ENCODE measurements at places on chromosomes 11 and 22.

DNA sequence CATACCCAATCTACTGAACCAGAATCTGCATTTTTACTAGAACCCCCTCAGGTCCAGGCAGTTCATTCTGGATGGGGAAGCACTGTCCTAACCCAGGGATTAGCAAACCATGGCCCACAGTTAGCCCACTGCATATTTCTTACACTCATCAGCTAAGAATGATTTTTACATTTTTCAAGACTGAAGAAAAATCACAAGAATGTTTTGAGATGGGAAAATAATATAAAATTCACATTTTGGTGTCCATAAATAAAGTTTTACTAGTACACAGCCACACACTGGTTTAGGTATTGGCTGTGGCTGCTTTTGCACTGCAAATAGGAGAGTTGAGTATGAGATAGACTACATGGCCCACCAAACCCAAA lies 59.4 kb downstream of the PPFIBP2 start:
- DNase-seq = no peak

- no peak for DNase-seq
Observed at GRCh38 chr11:38305682-38306081, 1707.6 kb upstream of the RAG2 start.

DNA sequence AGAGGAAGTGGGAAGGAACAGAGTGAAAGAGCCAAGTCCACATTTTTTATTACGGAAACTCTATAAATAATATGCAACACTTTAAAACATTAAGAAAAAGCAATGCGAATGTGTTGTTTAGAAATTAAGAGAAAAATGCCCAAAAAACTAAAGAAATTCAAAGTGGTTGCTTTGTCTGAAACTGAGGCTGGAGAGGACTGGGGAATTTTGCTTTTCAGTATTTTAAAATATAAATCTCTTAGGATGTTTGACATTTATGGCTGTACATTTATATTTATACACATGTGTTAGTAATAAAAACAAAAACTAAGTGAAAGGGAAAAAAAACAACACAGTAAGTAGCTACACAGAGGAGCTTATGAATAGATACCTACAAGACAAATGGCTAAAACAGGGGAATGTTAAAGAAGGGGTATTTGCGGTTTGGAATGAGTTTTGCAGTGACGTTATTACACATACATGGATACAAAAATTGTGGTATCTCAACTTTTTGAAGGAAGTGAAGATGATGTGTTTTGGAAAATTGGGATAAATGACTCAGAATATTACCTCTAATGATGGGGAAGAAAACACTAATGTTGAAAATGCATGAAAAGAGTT lies 97.0 kb upstream of the DRD2 start:
- DNase-seq = no peak

DNA sequence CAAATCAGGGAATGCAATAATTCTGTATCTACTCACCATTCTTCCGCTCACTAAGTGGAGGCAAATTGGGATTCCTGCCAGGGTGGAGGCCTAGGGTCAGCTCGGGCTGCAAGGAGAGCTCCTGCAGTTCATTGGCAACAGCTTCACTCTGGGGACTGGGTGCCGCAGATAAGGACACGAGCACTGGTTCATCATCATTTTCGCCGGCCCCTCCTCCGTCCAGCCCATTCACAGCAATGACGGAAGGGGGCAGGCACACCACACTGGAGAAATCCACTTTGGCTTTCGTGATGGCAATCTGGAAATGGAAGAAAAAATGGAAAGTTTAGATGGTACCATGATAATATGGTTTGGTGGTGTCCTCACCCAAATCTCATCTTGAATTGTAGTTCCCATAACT lies 84.4 kb downstream of the MRTFA start:
- no peak for DNase-seq

GRCh38 chr11:13674799-13675509 lies 6.5 kb downstream of the FAR1 start:
- no peak for DNase-seq

GRCh38 chr11:120613264-120614226 lies 102.0 kb downstream of the GRIK4 start:
- no peak for DNase-seq

GRCh38 chr11:32960553-32961164 lies 55.0 kb upstream of the DEPDC7 start:
- no peak for DNase-seq

DNA sequence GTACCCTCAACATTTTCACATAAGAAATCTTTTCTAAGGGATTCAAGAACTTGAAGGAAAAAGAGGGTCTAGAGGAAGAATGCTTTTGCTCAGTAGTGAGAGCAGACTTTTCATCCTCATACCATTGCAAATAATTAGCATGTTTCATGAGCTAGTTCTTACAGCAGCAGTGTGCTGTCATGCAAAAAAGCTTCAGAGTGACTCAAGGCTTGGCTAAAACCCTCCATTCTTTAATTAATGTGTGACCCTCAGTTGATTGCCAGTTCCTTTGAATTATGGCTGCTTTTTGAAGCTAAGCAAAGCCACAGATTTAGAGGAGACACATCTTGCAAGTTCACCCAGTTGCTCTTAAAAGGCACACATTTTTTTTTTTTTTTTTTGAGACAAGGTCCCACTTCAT lies 36.6 kb upstream of the PCF11 start:
- DNase-seq = no peak

- no peak for DNase-seq
Observed at GRCh38 chr11:133277886-133278285, 254.4 kb downstream of the OPCML start.

DNA sequence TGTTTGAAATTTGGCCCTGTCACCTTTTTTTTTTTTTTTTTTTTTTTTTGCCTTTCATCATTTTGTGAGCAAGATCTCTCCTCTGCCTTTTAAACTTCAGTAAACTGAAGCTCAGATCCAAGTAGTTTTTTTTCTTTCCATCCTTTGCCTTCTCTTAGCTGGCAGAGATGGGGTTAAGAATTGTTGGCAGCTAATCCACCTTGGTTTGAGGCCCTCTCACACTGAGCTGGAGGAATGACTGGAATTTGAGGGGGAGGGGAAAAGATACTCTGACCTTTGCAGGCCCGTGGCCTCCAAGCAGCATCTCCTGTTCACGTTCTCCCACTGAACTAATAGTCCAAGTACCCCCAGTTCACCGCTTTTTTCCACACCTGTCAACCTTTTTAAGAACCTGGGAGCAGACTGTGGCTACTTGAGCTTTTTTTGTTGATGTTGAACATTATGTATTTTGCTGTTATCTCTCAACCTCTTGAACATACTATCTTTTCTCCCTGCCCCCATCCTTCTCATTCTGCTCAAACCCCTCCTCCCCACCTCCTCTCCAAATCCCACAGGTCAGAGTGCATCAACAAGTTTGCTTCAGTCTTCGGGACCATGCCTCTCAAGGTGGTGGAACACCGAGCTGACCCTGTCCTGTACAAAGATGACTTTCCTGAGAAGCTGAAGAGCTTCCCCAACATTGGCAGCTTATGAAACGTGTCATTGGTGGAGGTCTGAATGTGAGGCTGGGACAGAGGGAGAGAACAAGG lies 66.2 kb downstream of the ALX4 start:
- no peak for DNase-seq

DNA sequence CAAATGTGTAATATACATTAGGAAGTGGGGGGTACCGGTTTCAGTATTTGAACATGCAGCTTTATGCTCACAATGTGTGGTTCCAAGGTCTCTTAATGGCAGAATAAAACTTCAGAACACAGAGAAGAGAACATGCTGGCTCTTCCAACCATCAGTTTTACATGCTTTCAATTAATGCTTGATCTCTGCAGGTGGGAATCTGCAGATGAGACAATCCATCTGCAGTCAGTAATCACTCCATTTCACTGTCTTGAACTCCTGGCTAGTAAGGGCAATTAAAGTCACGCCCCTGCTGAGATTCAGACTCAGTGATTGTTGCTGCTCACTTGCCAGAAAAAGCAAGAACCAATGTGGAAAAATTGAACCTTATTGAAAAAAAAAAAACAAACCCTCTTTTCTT lies 945.7 kb downstream of the DLG2 start:
- DNase-seq = no peak

DNA sequence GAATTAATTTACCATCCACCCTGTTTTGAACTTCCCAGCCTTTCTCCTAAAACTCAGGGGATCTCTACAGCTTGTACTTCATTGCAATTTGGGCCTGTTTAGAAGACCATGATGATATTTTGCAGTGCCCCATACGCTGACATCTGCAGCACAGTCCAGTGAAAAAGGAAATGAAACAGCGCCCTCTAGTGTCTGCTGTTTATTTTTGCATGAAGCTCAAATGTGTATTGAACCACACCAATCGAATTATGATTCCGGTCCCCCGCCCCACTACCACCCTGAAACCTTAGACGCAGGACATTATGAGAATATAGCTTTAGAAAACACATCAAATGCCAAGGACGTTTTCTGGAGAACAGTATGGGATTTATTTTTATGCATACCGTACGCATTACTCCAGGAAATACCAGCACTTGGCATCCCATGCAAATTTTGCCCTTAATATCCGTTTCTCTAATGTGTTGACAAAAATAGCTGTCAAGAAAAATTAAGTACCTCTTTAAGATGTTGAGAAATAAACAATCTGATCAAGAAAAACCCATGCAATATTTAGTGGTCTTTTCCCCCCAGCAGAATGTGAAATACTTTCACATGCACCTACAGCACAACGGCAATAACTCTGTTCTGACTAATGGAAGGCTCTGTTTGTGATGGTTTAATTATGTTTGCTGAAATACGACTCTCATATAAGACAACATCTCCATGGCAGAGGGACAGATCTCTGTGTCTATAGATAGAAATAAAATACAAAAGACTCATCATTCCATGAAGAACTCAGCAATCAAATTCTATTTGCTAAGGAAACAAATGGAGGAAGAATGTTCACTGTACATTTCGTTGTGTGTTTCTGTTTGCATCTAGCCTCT lies 93.9 kb downstream of the TECTA start:
- peak; percentile 47 for DNase-seq

DNA sequence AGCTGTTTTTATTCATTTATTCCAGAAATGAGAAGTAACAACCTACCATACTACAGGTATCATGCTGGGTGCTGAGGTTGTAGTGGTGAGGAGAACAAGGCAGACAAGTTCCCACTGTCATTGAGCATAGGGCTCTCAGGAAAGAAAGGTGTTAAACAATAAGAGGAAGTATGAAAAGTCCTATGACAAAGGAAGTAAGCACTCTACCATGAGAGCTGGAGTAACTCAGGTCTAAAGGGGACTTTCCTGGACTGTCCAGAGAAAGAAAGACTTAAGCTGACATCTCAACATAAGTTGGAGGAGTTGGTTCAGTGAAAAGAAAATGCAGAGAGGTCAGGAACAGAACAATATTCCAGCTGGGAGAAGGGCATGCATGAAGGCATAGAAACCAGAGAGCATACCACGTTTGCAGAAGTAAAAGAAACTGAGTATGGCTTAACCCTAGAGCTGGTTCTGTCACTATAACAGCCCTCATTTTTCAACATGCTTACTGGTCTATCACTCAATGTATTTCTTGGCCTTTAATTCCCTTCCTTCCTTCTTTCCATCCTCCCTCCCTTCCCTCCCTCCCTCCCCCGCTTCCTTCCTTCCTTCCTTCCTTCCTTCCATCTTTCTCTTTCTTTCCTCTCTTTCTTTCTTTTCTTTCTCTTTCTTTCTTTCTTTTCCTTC lies 137.8 kb upstream of the BDNF start:
- DNase-seq = no peak

- DNase-seq = no peak
Observed at GRCh38 chr11:7576726-7577290, 63.0 kb downstream of the PPFIBP2 start.

DNA sequence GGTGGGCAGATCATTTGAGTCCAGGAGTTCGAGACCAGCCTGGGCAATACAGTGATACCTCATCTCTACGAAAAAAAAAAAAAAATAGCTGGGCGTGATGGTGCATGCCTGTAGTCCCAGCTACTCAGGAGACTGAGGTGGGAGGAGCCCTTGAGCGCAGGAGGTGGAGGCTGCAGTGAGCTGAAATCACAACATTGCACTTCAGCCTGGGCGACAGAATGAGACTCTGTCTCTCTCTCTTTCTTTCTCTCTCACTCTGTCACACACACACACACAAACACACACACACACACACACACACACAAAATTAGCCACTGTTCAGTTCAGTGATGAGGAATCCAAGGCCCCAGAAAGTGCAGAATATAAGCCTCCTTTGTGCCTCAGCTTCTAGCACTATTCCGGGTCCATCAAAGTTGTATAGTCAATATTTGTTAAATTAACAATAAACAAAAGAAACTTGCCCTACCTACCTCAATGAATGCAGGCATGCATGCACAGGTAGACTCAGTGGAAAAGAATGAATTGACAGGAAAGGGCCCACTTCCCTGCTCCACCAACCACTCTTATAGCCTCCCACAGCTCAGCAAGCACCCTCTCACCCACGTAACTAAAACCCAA lies 3.9 kb upstream of the SMIM35 start:
- DNase-seq = no peak

DNA sequence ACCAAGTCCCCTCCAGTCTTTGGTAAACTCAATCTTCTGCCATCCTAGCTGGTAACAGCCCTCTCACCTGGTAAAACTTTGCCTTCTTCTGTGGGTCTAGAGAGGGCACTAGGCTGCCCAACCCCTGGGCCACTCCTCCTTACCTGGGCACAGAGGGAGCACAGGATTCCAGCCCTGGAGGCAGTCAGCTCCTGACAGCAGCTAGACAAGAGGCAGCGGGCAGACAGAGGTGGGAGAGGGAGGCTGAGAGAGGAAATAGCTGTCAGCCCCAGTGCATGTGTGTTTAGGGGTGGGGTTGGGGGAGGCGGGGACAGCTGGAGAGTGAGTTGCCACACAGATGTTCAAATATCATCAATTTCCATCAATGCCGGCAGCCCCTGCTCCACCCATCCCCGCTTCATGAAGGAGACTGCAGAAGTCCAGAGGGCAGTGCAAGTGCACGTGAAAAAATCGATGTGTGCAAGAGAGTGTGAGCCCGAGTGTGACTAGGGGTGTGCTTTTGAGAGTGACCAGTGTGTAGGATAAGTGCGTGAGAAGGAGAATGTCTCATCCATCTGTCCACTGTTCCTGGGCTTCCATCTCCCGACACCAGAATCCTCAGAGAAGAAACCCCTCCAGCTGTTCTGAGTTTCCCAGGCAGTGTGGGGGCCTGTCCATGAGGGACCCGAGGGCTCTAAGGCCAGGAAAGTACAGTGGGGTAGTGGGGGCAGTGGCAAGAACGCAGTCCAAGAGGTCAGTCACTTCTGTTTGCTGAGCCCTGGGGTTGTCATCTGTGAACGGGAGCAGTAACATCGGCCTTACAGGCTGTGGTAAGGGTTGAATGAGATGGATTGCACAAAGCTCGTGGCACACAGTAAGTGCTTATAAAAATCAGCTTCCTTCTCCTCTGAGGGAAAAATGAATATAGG lies at the start of gene PTGDR2:
Gene PTGDR2, minus strand, starts transcription at position 225 of the 908 bp plus-strand sequence. CDS start 2,228 bp downstream, outside the sequence.
- DNase-seq = no peak

DNA sequence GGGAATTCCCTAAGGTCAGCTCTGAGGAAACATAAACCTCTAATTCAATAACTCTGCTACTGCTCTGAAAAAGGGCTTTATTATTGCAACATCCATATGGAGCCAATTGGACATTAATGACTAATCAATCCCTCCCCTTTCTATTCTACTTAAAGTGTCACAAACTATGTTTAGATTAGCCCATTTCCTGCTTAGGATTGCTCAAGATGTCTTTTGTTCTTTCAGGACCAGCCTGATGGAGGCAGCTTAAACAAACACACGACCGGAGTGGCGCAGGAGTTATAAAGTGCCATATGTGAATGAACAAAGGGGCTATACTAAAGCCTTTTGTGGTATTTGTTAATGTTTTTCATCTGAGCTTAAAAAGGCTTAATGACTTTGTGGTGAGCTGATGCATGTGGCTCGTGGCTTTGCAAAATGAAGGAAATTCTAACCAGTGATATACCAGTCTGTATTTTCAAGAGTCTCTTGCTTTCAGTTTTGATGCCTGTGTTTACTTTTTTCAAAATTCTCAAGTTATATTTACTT lies 354.4 kb downstream of the SOX6 start:
- no peak for DNase-seq
